GM23248 (cell line): ENCODE measurements at places on chromosomes 12 and 14. TPM values are rescaled to one million over a fixed set of nuclear protein-coding genes. Genes with fewer than 3 reads are reported as not detected.

DNA sequence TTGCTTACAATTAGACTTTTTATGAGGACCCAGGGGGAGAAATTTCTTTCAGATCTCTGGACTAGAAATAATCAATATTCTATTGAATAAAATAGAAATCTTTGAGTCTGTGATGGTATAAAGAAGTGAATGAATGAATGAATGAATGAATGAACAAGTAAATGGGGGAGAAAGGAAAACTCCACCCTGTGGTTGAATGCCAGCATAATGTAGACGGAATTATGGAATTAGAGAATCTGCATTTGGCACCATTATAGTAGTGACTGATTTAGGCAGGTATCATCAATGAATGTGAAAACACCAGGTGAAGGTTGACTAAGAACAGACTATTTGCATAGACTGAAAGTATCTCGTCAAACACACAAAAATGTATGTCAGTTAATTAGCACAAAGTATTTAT lies 135.0 kb downstream of the FBXL14 start:
- H3K4me3 ChIP-seq = no peak overlapping the region
- no peak overlapping the region for H3K27ac ChIP-seq
- no peaks in the 10 kb centered on the region; the same call in 1 of the 2 replicates for H3K36me3 ChIP-seq
- H3K4me1 ChIP-seq = peaks cover 42% of the 10 kb centered on the region
- no peaks in the 10 kb centered on the region for H3K27me3 ChIP-seq

DNA sequence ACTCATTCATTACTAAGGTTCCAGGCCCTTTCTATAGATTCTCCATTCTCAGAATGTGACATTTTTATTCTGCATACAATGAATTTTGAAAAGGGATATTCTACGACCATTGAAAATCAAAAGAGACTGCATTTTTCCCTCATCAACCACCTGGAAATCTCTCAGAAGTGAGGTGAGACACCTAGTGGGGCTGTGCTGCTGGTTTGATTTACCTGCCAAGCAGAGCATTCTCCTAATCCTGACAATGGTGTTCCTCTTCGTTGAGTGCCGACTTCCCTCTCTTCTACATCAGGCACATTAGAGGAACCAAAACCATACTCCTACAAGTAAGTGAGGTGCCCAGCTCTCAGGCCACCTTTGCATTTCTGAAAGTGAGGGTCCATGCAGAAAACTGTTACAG lies 14.9 kb downstream of the CKB start:
- peaks cover 32% of the 10 kb centered on the region for H3K36me3 ChIP-seq
- no peak for DNase-seq

DNA sequence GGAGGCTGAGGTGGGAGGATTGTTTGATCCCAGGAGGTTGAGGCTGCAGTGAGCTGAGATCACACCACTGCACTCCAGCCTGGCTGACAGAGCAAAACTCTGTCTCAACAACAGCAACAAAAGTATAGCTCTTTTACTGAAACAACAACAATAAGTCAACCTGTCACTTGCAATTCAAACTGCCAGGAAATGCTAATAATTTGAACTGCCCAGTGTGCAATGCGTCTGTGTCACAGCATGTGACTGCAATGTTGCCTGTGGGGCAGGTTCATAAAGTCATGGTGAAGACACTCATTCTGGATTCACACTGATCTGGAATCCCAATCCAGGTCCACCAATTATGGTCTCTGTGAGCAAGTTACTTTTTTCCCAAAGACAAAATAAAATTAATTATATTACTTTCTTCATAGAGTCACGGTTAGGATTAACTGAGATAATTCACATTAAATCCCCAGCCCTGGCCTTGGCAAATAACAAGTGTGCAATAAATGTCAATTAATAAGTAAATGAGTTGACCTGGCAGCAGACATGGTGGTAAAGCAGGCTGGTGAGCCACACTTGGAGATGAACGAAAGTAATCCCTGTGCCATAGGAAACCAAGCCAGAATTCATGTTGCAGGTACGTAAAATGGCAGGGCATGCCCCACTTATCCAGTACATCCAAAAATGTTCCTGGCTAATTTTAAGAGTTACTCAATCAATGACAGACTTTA lies 89.1 kb upstream of the CPSF6 start:
- no peak overlapping the region for H3K4me3 ChIP-seq
- H3K27me3 ChIP-seq = no peaks in the 10 kb centered on the region
- no peak overlapping the region for H3K27ac ChIP-seq

DNA sequence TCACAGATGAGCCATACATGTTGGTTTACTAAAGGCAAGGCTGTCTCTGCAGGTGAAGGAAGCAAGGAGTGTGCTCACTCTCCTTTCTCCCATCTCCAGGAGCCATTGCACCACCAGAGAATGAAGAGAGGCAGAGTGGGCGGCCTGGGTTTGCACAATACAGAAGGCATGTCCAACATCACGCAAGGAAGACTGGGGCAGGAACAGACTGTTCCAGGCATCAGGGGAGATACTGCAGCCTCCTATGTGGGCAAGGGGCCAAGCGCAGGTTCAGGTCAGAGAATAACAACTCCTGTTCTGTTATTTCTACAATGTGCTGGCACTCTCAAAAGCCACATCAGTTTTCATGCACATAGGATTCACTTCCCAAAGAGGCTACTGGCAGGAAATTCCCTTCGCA lies 1.7 kb upstream of the TMEM229B start:
- no peaks in the 10 kb centered on the region for H3K4me1 ChIP-seq
- no peaks in the 10 kb centered on the region for H3K27me3 ChIP-seq
- no peak overlapping the region for H3K27ac ChIP-seq
- H3K4me3 ChIP-seq = no peak overlapping the region
- no peak for DNase-seq
- no peaks in the 10 kb centered on the region for H3K36me3 ChIP-seq

DNA sequence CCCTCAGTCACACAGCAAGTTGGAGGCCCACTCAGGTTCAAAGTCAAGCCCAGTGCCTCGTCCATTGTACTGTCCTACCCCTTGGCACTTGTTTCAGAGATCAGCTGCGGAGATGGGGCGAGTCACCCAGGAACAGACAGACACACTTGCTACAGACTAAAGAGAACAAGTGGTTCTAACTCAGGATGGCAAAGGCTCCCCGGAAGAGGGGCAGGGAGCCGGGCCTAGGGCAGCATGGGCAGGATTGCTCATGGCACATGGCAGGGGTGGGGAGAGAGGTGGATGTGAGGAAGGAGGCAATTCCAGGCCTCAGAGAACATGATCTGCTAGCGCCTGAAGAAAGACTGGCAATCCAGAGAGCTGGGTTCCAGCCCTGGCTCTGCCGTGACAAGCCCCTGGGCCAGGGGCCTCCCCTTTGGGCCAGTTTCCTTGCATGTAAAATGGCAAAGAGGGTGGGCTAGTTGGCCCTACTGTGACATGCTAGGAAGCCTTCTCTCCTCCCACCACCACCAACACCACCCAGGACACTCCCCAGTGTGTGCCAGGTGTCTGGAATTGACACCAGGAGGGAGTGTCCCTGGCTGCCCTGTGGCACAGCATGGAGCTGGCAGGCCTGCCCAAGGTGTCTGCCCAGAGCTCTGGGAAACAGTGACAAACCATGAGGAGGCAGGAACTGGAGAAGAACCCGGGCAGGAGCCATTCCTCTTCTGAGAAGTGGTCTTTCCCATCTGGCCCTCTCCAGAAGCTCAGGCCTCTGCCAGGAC lies 24.0 kb upstream of the IRF2BPL start:
- H3K27me3 ChIP-seq = no peaks in the 10 kb centered on the region
- no peaks in the 10 kb centered on the region for H3K36me3 ChIP-seq
- H3K4me1 ChIP-seq = peaks cover 24% of the 10 kb centered on the region
- no peak overlapping the region for H3K4me3 ChIP-seq
- DNase-seq = peak; percentile 57

The SERPINA6 gene
- not detected in 2 replicates for polyA plus RNA-seq

- H3K27me3 ChIP-seq = peaks cover 4% of the 10 kb centered on the region; the same call in 1 of the 2 replicates
- no peak overlapping the region for H3K4me3 ChIP-seq
- no peaks in the 10 kb centered on the region for H3K4me1 ChIP-seq
- H3K27ac ChIP-seq = no peak overlapping the region
These were observed 148.7 kb downstream of the DICER1 start for GRCh38 chr14:95008445-95009217.

DNA sequence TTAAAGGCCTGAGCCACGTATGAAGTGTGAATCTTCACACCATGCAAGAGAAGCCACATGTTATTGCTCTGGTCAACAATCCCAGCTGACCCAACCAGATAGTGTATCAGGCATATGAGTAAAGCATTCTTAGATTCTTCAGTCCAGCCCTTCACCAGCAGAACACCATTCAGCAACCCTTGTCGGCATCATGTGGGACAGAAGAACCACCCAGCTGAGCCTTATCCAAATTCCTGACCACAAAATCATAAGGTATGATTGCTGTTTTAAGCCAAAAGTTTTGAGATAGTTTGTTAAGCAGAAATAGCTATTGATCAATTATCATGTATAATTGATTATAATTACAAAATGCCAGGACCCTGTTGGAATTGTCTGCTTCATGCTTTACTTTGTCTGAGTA lies 664.9 kb downstream of the VRK1 start:
- H3K4me3 ChIP-seq = no peak overlapping the region
- no peaks in the 10 kb centered on the region for H3K27me3 ChIP-seq
- H3K36me3 ChIP-seq = no peaks in the 10 kb centered on the region
- no peak overlapping the region for H3K27ac ChIP-seq

The ACVRL1 gene
- 18.9 and 19.1 TPM in 2 replicates for polyA plus RNA-seq

The ADGRD1 gene
- polyA plus RNA-seq = 11.2 and 11.3 TPM in 2 replicates

DNA sequence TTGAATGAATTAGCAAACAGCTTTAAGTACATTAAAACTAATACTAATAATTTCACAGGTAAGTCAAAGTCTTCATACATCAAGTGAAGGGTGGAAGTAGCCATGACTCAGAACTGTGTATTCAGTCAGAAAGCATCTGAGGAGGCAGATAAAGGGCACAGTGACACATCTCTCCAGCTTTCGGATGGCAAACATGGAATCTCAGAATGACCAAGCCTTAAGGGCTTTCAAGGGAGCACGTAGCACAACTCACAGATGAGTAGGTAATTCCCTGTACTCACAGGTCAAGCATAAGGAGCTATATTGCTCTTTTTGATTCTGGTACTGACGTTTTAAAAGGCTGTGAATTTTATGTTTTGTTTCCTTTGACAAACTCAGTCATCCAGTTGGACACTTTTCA lies 56.0 kb downstream of the MDGA2 start:
- no peak for DNase-seq
- H3K4me1 ChIP-seq = no peaks in the 10 kb centered on the region
- H3K27me3 ChIP-seq = no peaks in the 10 kb centered on the region
- H3K4me3 ChIP-seq = no peak overlapping the region
- H3K27ac ChIP-seq = no peak overlapping the region

GRCh38 chr14:51069055-51069454 lies 25.9 kb downstream of the TRIM9 start:
- no peaks in the 10 kb centered on the region for H3K36me3 ChIP-seq
- peak; percentile 22 for DNase-seq
- H3K27me3 ChIP-seq = 0 out of 2 replicates have a peak, but pooled peaks cover 3% of the 10 kb centered on the region
- H3K27ac ChIP-seq = no peak overlapping the region
- H3K4me3 ChIP-seq = no peak overlapping the region

The SDR9C7 gene
- polyA plus RNA-seq = not detected in 2 replicates

DNA sequence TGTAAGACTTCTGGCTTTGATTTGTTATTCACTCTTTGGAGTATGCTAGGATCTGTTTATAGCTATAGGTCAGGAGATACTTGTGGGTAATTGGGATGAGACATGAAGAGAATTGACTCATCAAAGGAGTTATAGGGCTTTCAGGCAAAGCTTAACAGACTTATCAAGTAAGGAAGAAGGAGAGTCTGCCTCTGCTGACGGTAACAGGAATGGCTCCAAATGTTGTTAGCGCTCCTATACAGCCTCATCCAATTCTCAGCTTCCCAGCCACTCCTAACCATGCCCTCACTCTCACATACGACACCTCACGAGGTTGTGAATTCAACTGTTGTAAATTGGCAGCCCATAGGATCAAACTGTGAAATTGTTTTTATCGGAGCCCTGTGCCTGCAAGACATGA lies 140.5 kb downstream of the KCNA5 start:
- no peaks in the 10 kb centered on the region for H3K4me1 ChIP-seq
- no peak overlapping the region for H3K27ac ChIP-seq
- peak; percentile 20 for DNase-seq
- H3K4me3 ChIP-seq = no peak overlapping the region

The TMTC2 gene
- polyA plus RNA-seq = 0.36 and 0.58 TPM in 2 replicates

DNA sequence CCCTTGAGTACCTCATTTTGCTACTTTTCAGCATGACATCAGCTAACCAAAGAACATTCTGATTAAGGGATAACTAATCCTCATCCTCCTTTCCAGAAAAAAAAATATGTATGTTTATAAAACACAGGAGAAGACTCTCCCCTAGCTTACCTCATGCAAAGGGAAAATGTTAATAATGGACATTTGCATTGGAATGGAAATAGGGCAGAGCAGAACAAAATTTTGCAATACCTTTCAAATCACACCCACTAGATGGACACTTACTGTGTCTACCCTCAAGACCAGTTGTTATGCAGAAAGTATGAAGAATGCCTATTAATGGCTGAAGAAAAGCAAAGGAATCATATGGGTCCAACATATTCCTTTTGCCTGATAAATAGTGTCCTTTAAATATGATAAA lies 8.9 kb upstream of the SLCO1A2 start:
- DNase-seq = no peak
- H3K4me3 ChIP-seq = no peak overlapping the region

GRCh38 chr14:78983126-78983525 lies 813.0 kb downstream of the NRXN3 start:
- H3K27ac ChIP-seq = no peak overlapping the region
- H3K4me1 ChIP-seq = peaks cover 16% of the 10 kb centered on the region
- no peak overlapping the region for H3K4me3 ChIP-seq
- no peaks in the 10 kb centered on the region for H3K36me3 ChIP-seq
- no peaks in the 10 kb centered on the region for H3K27me3 ChIP-seq

DNA sequence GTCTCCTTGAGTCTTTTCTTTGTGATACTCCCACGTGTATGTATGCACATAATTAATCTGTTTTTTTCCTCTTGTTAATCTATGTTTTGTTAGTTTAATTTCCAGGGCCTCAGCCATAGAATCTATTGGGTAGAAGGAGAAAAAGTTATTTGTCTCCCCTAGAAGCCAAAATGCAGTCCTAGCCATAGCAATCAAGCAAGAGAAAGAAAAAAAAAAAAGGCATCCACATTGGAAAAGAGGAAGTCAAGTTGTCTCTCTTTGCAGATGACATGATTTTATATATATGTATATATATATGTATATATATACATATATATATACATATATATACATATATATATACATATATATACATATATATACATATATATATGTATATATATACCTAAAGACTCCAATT lies 25.4 kb upstream of the ETV6 start:
- H3K27ac ChIP-seq = no peak overlapping the region
- no peaks in the 10 kb centered on the region for H3K4me1 ChIP-seq
- H3K36me3 ChIP-seq = no peaks in the 10 kb centered on the region
- H3K27me3 ChIP-seq = no peaks in the 10 kb centered on the region
- H3K4me3 ChIP-seq = no peak overlapping the region

The KSR2 gene
- polyA plus RNA-seq = not detected in 2 replicates
